ENCODE measurements at places on chromosomes 5 and 9.

GRCh38 chr9:13755551-13755950 lies 476.1 kb upstream of the MPDZ start:
- peak; percentile 2 for DNase-seq

GRCh38 chr9:35859990-35860339 lies 10.2 kb downstream of the OR13J1 start:
- no peak for DNase-seq

- DNase-seq: no peak
Observed at GRCh38 chr9:133759946-133760345, 21.8 kb upstream of the SARDH start.

GRCh38 chr5:157214861-157215513 lies 34.3 kb downstream of the ITK start:
- no peak for DNase-seq

DNA sequence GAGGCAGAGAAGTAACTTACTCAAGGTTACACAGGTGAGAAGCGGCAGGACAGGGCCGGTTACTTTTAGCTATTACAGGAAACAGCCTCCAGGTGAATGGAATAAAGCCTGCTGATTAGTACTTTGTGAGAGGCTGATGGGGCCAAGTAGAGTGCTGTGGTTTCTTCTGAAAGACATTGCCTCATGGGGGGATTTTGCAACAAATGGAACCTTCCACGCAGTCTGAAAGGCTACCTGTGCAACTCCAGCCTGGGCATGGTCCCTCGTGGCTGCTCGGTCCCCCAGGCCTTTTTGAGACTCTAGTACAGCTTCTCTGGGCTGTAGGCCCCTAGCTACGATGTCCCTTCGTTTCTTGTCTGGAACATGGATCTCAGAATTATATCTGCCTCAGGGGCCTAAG lies 2.0 kb downstream of the TMEM268 start:
- no peak for DNase-seq
